ENCODE measurements at places on chromosomes 1 and 21.

DNA sequence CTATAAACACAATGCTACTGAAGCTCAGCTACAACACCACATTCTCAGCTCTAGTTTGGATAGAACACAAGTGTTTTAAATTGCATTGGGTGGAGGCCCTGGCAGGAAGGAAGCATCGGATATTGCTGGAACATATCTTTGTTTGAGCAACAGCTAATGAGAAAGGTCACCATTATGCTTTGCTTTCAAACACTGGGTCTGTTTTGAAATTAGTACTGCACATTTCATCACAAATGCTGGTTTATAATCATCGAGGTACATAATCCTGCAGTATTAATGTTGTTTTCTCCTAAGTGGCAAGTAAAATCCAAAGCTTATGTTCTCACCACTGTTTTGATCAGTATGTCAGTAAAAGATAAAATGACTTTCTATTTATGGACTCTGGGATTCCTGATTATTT is 61.5 kb upstream of the ARHGAP29 start:
- DNase-seq = no peak

- DNase-seq = no peak
Measured at GRCh38 chr1:81547261-81547911, 253.3 kb upstream of the ADGRL2 start.

DNA sequence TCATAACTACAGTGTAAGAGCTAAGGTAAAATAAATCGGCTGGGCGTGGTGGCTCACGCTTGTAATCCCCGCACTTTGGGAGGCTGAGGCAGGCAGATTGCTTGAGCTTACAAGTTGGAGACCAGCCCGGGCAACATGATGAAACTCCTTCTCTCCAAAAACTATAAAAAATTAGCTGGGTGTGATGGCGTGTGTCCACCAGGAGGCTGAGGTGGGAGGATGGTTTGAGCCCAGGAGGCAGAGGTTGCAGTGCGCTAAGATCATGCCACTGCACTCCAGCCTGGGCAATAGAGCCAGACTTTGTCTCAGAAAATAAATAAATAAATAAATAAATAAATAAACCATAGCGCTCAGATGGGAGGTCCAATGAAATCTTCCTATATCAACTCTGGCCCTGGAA is 16.7 kb upstream of the FAM110D start:
- no peak for DNase-seq

DNA sequence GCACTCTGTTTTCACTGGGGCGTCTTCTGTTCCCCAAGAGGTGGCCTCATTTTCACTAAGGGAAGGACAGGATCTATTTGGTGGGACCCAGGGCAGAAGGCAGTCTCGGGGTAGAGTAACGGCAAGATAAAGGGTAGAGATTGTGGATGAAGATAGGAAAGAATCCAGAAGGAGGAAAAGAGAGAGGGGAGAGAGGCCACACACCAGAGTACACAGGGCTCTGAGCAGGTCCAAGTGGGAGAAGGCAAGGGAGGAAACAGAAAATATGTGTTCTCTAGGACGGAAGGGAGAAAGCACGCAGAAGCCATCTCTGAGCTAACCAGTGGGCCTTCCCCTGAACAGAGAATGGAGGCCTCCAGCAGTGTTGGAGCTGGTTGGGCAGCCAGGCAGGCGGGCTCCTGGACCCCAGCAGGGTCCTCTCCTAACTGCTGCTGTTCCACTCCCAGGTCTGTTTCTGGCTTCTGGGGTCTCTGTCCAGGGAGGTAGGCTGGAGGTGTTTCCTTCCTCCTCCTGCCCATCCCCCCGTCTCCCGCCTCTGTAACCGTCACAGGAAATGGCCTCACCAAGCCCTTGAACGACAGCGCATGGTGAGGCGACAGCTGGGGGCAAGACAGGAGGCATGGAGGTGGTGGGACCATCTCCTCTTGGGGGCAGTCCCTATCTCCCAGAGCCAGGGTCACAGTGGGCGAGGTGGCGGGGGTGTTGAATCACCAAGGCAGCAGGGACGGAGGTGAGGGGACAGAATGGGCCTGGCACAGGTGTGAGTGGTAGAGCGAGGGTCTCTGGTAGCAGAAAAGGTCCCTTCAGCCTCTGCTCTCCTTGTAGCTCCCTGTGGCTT is 649 bp downstream of the PTPN7 start:
- no peak for DNase-seq

- DNase-seq = no peak
Measured at GRCh38 chr1:153678519-153679336, at the start of gene NPR1. NPR1 (plus strand) TSS chr1:153678688; CDS start chr1:153679109, 421 bp downstream.
